SW 1271 (cell line): ENCODE measurements at places on chromosomes 7 and 10.

- no peak for DNase-seq
These were observed 7.6 kb upstream of the RBM20 start for GRCh38 chr10:110636572-110636931.

DNA sequence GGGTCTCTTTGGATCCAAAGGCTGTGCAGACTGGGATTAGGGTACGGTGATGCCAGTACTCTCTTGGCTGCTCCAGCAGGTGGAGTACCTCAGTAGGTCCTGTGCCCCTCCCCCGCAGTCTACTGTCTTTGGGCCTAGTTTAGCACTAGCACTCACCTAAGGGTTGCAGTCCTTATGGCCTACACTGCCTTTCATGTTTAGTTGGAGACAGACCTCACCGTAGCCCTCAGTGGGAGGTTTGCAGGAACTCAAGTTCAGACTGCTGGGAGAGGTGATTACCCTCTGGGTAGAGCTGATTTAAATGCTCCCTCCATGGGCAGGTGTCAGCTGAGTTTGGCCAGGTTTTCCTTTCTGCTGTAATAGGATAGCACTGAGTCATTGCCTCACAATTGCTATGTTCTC lies 210.8 kb upstream of the TMEM196 start:
- no peak for DNase-seq

- DNase-seq = no peak
These were observed 65.4 kb downstream of the ST7 start for GRCh38 chr7:117018713-117019112.

DNA sequence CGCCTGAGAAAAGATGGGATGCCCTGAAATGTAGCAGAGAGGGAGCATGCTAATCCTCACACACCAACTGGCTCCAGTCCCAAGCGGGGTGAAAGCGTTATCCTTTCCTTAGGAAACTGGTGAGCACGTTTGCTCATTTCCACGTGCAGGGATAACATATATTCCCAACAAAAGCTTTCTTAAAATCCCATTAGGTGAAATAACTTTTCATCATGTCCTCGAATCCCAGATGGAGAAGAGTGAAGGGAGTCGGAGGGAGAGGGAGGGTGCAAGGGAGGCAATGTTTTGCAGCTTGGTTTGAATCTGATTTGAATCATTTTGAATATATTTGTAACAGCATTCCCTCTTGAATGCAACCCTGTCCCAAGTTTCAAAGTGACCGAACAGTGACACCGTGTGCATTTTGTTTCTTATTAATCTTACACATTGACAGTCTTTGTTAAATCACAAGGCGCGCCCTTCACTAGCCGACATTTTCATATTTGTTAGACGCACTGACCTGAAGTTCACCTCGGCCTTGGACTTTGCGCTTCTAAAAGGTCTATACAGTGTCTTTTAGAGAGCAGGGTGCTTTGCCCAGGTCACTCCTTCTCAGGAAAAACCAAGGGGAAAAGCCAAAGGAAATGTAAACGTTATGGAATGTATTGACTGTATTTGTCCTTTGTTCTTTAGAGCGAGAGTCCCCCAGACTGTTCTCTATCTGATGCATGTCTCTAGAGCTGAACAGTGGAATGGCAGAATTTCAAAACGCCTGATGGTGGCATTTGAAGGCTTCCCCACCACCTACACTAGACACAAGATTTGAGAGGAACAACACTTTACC lies 3.1 kb upstream of the HOXA4 start:
- no peak for DNase-seq

- DNase-seq = no peak
These were observed 41.2 kb upstream of the ACSL5 start for GRCh38 chr10:112332509-112333228.

- DNase-seq = no peak
These were observed 319.4 kb upstream of the MYO3A start for GRCh38 chr10:25614652-25615051.

DNA sequence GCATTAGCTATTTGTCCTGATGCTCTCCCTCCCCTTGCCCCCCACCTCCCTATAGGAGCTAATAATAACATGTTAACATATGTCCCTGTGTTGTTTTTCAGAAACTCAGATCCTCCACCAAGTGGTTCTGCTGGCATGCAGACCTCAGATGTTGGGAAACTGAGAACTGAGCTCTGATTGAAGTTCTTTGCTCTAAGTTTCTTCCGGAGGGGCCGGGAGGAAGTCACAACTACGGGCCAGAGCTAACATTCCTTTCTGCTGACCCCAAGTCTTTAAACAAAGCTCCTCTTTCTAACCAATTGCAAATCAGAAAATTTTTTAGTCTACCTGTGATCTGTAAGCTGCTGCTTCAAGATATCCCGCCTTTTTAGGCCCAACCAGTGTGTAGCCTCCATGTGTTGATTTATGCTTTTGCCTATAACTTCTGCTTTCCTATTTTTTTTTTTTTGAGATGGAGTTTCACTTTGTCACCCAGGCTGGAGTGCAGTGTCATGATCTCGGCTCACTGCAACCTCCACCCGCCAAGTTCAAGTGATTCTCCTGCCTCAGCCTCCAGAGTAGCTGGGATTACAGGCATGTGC lies 66.6 kb downstream of the LYZL1 start:
- no peak for DNase-seq

DNA sequence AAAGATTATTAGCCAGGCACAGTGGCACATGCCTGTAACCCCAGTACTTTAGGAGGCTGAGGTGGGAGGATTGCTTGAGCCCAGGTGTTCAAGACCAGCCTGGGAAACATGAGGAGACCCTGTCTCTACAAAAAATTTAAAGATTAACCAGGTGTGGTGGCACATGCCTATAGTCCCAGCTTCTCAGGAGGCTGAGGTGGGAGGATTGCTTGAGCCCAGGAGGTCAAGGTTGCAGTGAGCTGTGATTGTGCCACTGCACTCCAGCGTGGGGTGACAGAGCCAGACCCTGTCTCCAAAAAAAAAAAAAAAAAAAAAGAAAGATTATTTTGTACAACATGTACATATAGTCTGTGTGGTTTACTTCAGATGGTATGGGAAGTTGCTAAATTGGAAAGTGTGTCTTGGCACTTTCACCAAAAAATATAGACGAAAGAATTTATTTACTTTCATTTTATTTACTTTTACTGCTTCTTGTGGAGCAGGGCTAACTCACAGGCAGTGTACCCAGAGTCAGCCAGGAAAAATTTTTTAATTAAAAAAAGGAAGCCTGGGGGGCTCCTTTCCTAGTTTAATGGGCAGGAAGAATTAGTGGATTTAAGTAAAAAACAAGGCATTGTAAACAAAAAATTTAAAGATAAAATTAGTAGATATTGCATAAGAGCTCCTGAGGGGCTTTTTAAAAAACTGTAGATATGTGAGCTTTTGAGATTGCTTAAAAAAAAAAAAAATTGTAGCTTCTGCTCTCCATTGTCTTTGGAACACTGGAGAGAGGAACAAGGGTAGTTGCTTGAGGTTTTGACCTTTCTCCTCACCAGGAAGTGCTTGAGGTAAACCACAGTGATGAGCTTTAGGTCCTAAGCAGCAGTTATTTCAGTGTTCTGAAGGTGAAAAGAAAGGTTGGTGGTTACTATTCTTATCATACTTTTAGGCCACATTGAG lies 44.6 kb upstream of the VDAC2 start:
- no peak for DNase-seq

- no peak for DNase-seq
These were observed 7.1 kb upstream of the RBM28 start for GRCh38 chr7:128350708-128351295.

- DNase-seq = no peak
These were observed 174.7 kb downstream of the GNAI1 start for GRCh38 chr7:80309377-80309776.

DNA sequence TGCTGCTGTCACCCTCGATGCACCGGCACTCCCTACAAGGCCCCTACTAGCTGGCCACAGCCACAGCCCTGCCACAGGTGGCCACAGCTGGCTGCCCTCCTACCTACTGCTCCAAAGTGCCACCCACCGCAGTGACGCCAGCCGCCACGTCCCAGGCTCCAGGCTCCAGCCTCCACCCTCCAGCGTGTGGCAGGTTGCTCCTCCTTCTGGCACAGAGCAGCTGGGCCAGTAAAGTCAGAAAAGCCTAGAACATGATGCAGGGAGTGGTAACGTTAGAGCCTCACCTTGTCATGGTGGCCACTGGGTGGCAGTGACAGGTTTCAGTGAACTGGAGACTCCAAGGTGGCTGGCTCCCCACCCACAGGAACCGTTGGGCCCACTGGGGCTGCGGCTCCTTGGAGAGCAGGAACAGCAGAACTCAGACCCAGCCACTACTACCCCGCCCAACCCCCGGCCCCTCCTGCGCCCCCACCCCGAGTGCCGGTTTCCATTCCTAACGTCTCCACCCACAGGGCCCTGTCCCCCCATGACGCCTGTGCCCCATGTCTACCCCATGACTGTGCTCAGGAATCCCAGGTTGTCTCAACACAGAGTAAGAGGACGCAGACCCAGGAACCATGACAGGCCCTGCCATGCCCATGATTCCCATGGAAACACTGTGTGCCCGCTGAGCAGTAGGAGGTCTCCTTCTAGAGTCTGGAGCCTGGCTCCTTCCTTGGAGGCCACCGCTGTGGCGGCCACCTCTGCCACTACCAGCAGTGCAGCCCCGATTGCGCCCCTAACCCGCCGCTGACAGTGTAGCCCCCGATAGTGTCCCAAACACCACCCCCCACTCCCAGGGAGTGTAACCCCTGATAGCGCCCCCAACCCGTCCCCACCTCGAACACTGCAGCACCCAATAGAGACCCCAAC lies 52.3 kb upstream of the ZNF33B start:
- DNase-seq = no peak

GRCh38 chr10:114624951-114625780 lies 32.9 kb downstream of the ABLIM1 start:
- no peak for DNase-seq

DNA sequence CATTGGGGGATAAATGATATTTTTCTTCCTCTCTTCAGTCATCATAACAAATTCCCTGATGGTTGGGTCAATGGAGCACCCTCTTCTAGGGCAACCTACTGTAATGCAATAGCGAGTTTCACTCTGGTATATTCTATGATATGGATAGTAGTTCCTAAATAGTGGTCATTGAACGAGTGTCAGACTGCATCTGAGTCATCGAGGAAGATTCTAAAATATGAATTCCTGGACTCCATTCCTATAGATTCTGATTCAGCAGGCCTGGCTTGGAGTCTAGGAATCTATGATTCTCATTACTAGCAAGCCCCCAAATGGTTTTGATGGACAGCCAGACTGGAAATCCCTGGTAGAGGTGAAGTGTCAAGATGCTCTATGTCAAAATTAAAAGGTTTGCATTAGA lies 254.5 kb downstream of the BUB3 start:
- DNase-seq = no peak

GRCh38 chr7:23594879-23595604 lies 2.1 kb upstream of the CCDC126 start:
- DNase-seq = no peak

- no peak for DNase-seq
These were observed 125.8 kb downstream of the RALA start for GRCh38 chr7:39749177-39749576.

DNA sequence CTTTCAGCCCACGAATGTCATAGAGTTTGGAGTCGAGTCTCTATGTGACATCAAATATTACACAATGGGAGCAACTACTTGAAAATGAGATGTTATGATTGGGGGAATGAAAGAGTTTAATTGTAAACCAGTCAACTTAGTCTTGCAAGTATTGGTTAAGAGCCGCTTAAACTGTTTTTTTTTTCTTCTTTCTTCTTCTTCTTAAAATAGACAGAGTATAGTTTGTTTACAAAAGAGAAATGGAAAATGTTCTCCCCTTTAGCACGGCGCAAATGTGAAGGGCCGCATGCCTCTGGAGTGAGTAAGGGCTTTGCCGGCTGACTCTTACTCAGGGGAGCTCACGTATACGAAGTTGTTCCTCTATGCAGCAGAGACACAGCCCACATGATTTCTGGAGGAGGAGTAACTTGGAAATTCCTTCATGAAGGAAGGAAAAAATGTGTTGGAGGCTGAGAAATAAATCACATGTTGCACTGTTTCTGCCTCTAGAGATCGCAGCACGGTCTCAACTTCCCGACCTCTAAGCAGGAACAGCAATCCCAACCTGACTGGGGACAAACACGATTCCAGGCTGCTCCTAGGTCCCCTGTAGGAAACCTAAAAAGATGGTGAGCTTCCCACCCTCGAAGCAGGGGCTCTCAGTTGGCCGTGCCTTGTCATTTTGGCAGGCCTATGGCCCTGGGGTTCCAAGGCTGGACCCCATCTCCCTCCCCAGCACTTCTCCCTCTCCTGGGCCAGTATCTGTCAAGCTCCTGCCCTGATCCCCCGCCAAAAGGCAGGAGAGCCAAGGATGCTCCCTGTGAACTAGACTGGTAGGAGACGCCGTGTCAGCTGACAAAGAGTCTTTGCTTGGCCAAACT lies 44.8 kb downstream of the MYOF start:
- DNase-seq = peak; percentile 81

DNA sequence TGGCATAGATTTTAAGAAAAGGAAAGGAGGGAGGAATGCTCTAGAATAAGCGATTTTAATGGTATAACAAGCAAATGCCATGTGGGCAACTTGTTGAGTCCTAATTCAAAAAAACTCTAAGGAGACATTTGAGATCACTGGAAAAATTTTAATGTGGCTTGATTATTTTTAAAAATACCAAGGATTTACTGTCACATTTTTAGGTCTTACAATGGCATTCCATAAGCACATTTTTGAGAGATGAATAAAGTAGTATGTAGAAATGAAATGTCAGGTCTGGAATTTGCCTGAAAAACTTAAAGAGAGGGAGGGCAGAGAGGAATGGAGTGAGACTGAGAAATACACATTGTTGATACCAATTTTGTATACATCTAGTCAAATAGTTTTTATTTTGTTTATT lies 20.3 kb downstream of the NCAPG2 start:
- DNase-seq = no peak

- no peak for DNase-seq
These were observed 57.0 kb upstream of the DKK1 start for GRCh38 chr10:52256832-52257691.

DNA sequence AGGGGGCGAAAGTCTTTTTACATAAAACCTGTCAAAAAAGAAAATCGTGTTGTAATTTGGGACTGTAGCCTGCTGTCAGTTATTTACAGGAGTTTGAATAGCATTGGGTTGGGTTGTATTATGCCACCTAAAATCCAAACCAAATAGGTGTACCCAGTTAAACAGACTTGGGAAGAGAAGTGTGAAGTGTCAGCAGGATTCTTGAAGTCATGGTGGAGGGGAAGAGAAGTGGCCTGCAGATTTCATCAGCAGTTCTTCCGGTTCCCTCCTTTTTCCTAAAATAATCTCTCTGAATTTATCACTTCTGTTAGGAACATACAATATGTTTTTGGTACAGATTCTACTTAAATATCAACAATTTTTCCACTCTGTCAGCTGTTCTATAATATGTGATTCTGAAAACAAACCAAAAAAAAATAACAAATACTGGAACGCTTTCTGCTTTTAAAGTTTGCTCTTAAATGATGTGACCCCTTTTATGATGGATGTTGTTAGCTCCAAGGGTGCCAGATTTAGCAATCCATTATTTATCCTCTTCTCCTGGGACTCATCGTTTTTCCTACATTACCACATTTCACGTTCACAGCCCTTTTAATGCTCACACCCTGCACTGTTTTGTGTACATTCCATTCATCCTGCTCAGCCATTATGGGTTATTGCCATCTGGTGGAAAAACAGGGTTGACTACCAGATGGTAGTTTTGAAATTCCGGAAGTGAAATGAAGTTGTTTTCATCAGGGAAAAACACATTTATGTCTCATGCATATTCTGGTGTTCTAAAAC lies 18.7 kb upstream of the ARHGAP12 start:
- DNase-seq = peak; percentile 50
